CD4-positive, alpha-beta T cell treated with Interleukin-1 beta for 1 hour (primary cell): ENCODE measurements at places on chromosomes 11 and 22.

GRCh38 chr22:49795521-49795920, 32.2 kb downstream of the BRD1 start:
- no peak for DNase-seq

GRCh38 chr11:30488304-30488998, 97.7 kb downstream of the MPPED2 start:
- no peak for DNase-seq

- no peak for DNase-seq
Observed at GRCh38 chr11:23111527-23111926, 251.3 kb upstream of the CCDC179 start.

DNA sequence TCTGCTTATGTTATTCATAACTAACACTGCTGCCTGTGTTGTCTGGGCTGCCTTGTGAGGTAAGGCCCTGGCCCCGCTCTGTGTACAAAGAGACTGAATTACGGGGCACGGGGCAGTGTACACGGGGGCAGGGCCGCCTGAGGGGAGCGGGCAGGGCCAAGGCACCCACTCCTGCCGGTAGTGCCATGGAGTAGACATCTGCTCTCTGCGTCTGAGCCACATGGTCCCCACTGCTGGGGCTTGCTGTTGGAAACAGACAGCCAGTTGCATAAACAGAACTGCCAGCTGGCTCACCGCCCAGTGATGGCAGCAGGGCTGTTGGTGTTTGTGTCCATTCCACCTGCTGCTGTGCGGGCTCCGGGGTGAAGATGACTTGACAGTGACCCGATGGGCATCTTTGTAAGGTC, 19.8 kb downstream of the FAM118A start:
- no peak for DNase-seq

DNA sequence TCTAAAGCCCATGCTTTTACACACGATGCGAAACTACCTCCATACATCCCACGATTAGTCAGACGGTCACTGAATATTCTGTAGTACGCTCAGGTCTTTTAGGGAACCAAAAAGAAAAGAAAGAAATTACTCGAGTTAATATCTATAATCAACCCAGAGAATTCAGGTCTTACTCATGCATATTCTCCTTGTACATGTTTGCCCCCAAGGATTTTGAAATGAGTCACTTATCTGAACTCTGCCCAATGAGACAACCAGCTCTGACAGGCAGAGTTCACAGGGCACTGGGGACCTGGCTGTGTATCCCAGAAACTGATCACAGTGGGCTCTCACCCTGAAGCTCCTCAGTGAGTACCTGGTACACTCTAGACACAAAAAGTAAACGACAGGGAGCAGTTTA, 29.2 kb downstream of the RASSF10 start:
- no peak for DNase-seq

DNA sequence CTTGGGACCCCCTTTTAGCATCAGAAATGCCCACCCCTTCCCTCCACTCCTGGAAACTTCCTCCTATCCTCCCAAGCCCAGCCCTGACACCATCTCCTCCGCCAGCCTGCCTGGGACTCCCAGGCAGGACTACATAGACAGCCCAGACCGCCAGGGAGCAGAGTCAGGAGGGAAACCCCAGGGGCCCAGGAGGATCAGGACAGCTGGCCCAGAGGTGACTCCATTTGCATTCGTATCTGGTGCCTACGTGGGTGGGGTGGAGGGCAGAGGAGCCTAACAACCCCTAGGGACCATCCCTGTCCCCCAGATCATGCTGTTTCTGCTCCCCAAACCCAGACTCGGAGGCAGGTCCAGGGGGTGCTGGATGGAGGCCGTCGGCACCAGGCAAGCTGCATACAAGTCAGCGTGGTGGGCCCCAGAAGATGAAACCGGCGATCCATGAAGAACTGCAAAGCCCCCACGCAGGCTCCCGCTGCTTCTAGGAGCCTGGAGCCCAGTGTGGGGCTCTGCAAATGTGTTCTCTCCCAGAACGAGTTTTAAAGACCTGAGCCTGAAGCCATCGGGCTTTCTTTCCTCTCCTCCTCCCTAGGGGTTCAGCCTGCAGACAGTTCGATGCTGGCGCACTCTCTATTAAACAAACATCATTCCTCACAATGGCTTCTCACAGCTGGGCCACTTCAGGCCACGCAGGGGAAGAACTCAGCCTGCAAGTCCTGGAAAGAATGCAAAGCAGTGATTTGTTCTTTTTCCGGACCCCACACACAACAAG, 1506.8 kb downstream of the BRD1 start:
- no peak for DNase-seq

GRCh38 chr11:126172596-126173038, 38.8 kb downstream of the RPUSD4 start:
- DNase-seq, result no peak

DNA sequence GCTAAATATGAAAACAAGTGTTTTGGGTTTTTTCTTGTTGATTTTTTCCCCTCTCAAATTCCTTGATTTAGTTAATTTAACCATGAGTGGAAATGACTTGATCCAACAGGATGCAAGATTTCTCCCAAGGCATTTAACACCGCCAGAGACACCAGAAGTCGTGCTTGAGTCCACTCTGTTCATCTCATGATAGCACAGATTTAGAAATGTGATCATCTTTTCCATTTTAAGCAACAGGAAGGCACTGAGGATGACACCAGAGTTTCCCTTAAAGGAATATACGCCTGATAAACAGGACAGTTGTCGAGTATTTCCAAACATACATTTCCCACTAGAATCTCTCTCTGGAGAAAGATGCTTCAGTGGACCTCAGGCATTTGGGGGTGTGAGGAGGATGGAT, 318.7 kb downstream of the CADM1 start:
- DNase-seq, result no peak

DNA sequence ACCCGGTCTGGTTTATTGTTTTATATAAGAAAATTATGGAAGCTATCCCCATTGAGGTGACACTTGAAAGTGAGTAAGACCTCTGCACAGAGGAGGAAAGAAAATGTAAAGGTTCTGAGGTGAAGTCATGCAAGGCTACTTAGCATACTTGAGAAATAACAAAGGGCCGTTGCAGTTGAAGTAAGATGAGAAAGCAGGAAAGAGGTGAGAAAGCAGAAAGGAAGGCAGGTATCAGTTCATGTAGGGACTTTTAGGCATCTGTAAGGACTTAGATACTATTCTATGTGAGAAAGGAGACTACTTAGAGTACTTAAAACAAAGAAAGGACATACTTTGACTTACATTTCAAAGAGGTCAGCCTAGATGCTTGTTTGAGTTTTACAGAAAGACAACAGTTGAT, 84.7 kb downstream of the CASP12 start:
- DNase-seq, result no peak

- DNase-seq, result no peak
Observed at GRCh38 chr11:122319691-122320620, 203.9 kb upstream of the BLID start.
